Stimulated activated CD8-positive, alpha-beta memory T cell treated with anti-CD3 and anti-CD28 coated beads, Interleukin-15, amount 100 ng/mL, for 48 hours (primary cell): ENCODE measurements at places on chromosomes 4 and X.

- DNase-seq = no peak
Measured at GRCh38 chrX:46791927-46792809, 33.2 kb upstream of the SLC9A7 start.

DNA sequence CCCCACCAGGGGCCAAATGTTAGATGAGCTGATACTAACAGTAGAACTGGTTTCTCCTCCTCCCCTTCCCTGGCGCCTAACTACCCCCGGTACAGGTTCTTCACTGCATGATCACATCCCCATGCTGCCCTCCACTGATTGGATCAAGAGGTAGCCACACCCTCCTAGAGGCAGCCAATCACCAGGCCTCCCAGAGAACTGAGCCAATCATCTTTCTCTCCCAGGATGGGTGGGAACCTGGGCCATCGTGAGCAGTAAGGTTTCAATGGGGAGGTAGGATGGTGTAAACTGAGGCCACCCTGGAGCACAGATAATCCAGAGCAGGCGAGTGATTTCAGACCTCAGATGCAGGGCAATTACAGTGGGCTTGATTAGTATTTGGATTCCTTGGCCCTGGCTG is 64.2 kb downstream of the PPP2R2C start:
- DNase-seq = no peak

DNA sequence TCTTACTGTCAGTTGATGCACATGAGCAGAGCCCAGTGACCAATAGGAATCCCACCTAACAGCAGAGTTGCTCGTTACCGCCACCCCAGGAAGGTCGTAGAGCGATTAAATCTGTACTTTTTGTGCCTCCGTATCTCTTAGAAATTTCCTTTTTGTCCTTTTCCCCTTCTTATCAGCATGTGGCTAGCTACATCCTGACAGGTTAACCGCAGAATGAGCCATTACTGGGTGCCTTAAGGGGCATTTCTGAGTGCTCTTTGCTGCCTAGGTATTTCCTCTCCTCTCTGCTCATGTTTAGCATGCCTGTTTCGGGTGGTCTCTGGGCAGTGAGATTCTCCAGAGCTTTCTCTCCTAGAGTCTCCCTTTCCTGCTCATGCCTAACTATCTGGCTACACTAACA is 530.5 kb downstream of the FAM133A start:
- DNase-seq = no peak

DNA sequence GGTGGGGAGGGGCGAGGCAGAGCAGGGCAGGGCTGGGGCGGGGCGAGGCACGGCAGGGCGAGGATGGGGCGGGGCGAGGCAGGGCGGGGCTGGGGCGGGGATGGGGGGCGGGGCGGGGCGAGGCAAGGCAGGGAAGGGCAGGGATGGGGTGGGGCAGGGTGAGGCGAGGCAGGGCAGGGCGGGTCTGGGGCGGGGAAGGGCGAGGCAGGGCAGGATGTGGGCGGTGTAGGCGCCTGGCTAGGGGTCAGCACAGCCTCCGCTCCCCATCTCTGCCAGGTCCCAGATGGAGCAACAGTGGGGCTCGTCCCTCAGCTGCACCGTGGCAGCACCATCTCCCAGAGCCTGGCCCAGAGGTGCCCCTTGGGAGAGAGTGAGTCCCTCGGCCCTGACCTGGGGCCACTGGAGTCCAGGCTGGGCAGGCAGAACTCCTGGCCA is 4.2 kb upstream of the SRPK3 start:
- no peak for DNase-seq

GRCh38 chrX:103932133-103932532 is 30.3 kb upstream of the TMSB15B start:
- no peak for DNase-seq

DNA sequence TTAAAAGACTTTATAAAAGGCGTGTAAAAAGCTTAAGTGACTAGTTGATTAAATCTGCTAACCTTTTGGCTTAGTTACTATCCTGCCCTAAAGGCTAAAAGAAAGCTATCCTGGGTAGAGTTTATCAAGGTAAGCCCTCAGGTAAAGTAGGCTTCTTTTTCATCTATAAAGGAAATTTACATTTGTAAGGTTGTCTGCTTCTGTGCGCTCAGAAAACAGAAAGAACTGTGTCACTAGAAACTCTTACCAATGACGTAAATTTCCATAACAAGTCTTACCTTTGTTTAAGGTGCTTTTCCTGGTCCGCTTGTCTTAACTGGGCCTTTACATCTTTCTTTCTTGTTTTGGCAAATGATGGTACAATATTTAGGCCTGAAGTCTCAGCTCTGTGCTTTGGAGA is 37.7 kb upstream of the FGF2 start:
- no peak for DNase-seq

DNA sequence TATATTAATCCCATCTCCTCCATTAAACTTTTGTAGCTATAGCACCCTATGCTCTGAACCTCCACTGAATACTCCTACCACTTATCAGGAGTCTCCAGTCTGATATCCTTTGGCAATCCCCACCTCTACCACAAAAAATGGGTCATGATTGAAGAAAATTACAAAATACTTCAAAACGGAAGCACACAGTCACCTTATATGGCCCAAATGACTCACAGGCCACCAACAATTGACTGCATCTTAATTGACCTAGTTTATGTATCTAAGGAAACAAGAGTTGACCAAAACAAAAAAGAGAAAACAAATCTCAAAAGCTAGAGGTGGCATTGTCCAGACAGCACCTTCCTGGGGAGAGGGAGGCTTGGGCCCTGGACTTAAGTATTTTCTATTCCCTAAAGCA is 120.0 kb upstream of the DIAPH2 start:
- DNase-seq = no peak

DNA sequence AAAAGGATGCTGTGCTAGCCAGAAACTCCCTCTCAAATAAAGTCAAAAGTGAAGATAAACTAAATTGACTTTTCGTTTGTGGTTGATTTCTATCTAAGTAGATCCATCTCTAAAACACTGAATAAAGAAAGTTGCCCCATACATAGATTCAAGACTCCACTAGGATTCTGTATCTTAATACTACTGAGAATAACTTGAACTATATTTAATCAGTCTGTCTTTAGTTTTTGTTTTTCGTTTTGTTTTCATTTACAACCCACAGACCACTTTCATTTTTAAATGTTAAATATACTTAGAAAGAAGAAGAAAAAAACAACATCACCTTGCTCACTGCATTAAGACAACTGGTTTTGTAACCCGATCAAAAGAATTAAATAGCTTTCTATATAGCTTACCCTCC is 655.0 kb downstream of the RPA4 start:
- DNase-seq = no peak

DNA sequence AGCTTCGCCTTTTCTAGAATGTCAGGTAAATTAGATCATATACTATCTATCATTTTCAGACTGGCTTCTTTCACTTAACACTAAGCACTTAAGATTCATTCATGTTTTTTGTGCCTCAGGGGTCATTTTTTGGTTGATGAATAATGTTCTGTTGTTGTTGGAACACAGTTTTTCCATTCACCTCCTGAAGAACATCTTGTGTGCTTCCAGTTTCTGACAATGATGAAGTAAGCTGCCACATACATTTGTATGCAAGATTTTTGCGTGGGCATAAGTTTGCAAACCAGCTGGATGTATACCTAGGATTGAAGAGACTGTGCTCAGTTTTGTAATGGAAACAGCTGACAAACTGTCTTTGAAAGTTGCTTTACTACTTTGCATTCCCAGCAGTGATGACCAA is 37.6 kb downstream of the MAGEA9 start:
- DNase-seq = no peak

- no peak for DNase-seq
Measured at GRCh38 chrX:25878806-25879205, 259.3 kb upstream of the MAGEB18 start.

GRCh38 chr4:48490012-48490679 is at the start of gene ZAR1:
TSS of gene ZAR1 (plus strand) at chr4:48490252. CDS start at chr4:48490292, 40 bp downstream.
- DNase-seq = no peak

DNA sequence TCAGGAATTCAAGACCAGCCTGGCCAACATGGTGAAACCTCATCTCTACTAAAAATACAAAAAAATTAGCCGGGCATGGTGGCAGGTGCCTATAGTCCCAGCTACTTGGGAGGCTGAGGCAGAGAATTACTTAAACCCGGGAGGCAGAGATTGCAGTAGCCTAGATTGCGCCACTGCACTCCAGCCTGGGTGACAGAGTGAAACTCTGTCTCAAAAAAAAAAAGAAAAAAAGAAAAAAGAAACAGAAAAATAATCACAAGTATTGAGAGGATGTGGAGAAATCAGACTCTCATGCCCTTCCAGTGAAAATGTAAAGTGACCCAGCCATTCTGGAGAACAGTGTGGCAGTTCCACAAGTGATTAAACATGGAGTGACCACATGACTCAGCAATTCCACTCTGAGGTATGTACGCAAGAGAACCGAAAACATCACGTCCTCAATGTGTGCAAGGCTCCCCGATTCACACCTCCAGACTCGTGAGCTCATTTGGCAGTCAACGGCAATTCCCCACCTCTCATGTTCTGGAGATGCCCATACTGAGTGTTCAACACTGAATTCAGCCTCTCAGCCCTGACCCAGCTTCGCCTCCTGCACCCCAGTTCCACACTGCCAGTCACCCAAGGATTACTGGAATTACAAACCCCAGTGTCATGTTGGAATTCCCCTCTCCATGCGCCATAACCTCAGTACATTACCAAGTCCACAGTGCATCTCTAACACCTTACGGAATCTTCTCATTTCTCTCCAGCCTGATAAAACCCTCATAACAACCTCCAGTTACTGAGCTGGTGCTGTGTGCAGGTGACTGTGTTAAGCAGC is 21.1 kb downstream of the ACOX3 start:
- DNase-seq = no peak

DNA sequence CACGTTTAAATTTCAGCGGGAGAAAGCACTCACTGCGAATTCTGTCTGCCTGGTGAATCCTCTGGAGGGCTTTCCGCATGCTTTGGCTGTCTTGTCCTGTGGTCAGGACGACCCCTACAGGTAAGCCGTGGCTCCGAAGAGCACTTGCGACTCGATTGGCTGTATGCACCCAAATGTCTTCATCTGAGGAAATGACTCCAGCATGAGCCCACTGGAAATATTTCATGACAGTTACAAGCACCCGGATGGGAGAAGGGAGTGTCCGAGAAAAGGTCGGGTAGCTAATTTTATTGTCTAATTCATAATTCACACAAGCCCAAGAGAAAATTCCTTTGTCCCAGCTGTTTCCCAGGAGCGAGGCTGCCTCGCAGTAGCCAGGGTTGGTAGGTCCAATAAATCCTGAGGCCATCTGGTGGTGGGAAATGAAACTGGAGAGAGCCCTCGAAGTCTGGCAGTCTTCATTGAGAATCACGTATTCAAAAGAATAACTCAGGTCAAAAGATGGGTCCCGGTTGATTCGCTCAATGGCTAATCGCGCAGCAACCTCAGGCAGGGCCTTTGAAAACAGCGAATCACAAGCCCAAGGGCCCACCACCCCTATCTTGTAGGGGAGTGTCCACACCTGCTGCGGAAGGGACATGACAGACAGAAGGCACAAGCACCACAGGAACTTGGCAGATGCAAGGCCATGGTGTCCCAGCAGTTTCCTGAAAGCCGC is 6.6 kb downstream of the GUCY2F start:
- DNase-seq = no peak

- no peak for DNase-seq
Measured at GRCh38 chr4:65724973-65725372, 54.7 kb upstream of the EPHA5 start.

GRCh38 chr4:136831553-136831952 is 700.7 kb downstream of the PCDH18 start:
- no peak for DNase-seq

DNA sequence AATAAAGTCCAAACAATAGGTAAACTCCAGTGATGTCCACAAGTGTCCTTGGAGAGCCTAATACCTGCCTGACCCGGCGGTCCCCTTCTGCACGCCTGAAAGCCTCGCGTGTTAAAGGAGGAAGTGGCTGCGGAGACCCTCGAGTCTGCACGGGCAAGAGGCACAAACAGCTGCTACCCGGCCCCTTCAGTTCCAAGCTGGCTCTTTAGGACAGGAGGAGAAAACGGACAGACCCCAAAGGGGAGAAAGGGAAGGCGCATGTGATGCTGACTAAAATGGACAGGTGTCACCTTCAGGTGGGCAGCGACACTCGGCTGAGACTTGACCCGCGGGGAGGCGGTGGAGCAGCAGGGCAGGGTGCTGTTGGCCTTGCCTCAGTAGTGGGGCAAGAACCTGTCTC is 102.7 kb upstream of the TENM3 start:
- DNase-seq = no peak

- no peak for DNase-seq
Measured at GRCh38 chr4:52685316-52685715, 26.2 kb upstream of the USP46 start.

GRCh38 chr4:106869551-106869950 is 166.6 kb downstream of the DKK2 start:
- DNase-seq = no peak

DNA sequence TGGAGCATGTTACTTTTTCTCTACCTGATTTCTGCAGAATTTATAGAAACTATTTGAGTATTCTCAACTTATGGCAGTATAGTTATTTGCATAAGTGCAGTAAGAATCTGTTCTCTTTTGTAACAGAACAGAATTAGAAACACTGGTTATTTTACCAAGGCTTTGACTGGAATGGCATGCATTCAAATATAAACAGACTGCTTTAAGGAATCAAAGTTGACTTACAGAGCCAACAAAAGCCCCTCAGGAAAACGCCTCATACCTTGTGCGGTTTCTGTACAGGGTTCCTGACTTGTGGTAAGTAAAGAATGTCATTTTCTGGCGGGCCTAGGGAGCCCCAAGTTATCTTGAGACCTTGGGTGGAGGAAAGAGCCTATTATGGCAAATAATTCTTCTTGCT is 97.1 kb downstream of the GPR143 start:
- no peak for DNase-seq

- no peak for DNase-seq
Measured at GRCh38 chr4:181860668-181861067, 382.5 kb upstream of the TENM3 start.

GRCh38 chr4:141350122-141350905 is 129.6 kb downstream of the ZNF330 start:
- DNase-seq = no peak

DNA sequence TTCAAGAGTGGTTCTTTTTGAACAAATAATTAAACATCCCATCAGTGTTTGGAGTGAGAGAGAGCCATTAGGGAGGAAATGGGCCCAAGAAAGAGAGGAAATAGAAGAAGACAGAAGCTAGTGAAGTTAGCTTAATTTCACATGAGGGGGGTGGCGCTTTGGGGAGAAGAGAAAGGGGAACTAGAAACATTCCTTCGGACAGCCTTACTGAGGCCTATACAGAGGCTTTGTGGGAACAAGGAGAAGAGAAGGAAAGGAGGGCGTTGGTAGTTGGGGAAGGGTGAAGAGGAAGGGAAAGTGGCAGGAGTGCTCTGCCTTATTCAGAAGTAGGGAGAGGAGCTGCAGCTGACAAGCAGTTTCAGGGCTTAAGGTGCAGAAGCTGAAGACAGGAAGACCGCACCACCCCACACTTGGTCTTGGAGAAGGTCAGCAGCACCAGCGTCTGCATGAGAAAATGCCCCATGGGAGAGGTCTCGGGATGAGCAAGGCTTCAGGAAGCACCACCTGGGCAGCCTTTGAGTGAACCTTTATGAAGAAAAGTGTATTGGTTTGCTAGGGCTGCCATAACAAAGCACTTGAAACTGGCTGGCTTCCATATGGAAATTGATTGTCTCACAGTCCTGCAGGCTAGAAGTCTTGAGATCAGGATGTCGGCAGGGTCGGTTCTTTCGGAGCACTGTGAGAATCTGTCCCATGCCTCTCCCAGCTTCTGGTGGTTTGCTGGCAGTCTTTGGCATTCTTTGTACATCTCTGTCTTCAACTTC is 85.1 kb downstream of the KIT start:
- no peak for DNase-seq
